ENCODE measurements at places on chromosomes 12 and 14.

DNA sequence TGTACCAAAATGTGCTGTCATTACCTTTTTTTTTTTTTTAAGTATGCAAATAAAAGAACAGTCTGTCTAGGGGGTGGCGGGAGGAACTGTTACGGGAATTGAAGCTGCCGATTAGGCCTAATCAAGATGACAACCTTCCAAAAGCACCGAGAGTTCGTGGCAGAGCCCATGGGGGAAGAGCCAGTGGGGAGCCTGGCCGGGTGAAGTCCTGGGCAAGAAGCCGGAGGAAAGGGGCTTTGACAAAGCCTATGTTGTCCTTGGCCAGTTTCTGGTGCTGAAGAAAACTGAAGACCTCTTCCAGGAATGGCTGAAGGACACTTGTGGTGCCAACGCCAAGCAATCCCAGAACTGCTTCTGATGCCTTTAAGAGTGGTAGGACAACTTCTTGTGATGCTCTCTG lies 42.6 kb downstream of the ACTN1 start:
- DNase-seq: no peak

DNA sequence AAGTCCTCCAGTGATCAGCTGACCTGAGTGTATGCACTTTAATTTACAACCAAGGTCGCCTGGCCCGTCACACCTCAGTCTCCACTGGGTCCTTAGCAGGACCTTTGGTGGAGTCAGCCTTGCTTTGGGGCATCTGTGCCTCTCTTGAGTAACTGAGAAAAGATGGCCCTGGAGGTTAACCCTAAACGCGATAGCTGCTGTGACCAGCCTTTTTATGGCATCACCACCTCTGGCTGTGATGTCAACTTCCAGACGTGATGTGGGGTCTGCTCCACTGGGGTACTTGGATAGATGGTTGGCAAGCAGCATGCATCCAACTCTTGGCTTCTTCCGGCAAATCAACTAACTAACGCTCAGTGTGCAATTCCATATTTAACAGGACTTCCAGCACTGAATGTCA lies 122.8 kb upstream of the RTL1 start:
- DNase-seq: no peak

DNA sequence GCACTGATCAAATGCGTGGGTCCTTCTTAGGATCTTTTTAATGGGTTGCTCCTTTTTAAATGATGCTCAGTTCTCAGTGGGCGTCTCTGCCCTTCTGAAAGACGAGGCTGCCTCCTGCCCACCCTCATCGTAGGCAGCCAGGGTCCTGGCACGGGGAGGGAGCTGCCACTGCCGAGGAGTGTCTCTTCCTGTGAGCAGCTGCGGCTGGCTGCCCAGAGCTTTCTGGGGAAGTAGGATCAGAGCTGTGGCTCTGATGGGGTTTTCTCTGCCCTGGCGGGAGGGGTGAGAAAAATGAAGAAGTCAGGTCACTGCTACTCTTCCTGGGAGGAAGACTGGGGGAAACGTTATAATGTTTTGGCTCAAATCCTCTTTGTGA lies 31.1 kb upstream of the BEGAIN start:
- no peak for DNase-seq

DNA sequence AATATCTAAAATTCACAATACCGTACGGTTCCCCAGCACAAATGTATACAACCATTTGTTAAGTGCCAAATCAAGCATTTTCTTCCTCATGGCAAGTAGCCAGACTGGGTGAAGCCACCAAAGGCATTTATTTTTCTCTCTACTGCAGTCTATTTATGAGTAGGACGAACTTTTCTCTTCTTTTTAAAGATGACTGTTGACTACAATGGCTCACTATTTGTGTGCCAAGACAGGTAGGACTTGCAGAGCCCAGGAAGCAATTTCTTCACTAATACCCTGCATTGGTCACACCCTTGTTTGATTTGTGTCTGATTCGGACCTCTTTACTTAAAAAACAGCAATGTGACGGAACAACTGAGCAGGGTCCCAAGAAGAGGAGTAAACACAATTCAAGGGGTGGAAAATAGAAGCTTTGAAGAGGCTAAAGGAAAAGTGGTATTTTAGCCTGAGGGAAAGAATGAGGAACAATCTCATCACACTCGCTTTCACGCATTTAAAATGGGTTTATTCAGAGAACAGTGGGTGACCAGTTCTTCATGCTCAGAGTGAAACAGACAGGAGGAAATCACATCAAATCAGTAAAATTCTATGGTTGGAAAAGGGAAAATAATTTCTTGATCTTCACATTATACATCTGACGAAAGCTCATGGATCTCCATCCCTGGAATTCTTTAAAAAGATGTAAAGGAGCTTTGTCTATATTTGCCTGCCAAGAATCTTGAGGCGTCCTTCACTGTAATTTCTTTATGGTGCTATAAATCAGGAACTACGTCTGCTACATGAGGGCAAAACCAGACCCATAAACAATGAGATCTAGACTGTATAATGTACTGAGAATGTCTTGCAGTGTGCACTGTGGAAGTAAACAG lies 183.8 kb downstream of the PPM1H start:
- DNase-seq: no peak

- no peak for DNase-seq
Measured at GRCh38 chr14:23379366-23380196, 2.7 kb downstream of the CMTM5 start.

DNA sequence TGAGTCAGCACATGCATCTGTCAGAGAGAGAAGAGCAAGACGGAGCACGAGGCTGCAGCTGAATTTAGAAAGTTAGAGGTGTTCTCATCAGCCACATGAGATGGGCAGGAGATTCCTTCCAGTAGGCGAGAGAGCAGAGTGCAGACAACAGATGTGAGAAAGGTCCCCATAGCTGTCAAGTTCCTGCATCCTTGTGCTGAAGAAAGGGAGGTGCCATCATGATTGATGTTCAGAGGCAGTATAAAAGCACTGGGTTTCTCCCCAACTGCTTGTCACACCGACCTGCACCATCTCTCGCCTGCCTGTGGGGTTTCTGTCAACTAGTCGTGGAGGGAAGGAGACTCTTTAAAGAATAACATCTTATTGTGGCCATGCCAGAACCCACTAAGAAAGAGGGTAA lies at the start of gene MYBPC1:
TSS of gene MYBPC1 (plus strand) at position 272 of the 400 bp plus-strand sequence. CDS start at position 372, 100 bp downstream.
- DNase-seq: no peak

- DNase-seq: no peak
Measured at GRCh38 chr14:64788706-64789105, 84.5 kb downstream of the PLEKHG3 start.

- no peak for DNase-seq
Measured at GRCh38 chr12:51082561-51083125, 753 bp downstream of the CSRNP2 start.

DNA sequence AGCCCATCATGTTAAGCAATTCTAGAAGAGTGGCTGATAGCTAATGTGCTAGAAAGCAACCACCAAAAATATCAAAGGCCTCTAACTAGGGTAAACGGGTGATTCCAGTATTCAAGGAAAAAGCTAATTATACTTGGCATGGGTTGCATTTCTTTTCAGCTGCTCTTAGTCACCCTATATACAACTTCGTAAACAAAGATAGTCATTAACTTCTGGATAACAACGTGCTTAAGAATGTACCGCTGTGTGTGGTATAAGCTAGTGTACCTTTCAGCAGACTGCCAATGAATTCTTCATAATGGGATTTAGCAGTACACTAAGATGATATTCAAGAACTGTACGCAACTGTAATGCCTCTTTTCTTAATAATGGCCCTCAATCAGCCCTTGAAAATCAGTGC lies 42.2 kb upstream of the SLC6A13 start:
- no peak for DNase-seq

All from cerebellar nuclear complex (tissue), 1 donor.